Neural crest cell (in vitro differentiated cells): ENCODE measurements at places on chromosomes 4 and X. TPM values are rescaled to one million over a fixed set of nuclear protein-coding genes. Genes with fewer than 3 reads are reported as not detected.

DNA sequence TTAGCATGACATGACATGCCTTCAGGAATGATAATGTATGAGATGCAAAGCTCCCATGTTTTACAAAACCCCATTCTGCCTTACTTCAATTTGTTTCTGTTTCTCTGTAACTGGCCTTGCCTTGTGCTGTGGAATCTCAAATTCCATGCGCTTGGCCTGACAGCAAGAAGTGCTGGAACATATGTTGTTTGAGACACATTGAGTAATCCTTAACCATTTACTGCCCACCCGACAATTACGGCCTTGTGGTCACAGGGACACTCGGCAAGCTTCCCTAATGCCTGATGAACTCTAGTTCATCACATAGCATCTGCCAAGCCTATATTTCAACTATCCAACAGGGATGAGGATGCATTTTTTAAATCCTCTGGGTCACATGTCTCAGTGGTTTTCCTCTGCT is 226.4 kb upstream of the CASK start:
- no peaks in the 10 kb centered on the region for H3K27me3 ChIP-seq
- no peak for DNase-seq
- no peaks in the 10 kb centered on the region for H3K4me1 ChIP-seq
- H3K27ac ChIP-seq = no peak overlapping the region

- H3K36me3 ChIP-seq = no peaks in the 10 kb centered on the region
- H3K27ac ChIP-seq = no peak overlapping the region
- no peak overlapping the region for H3K4me3 ChIP-seq
- H3K27me3 ChIP-seq = no peaks in the 10 kb centered on the region
- H3K4me1 ChIP-seq = no peaks in the 10 kb centered on the region
These were observed 8.8 kb downstream of the DDX60 start for GRCh38 chr4:168309781-168310180.

DNA sequence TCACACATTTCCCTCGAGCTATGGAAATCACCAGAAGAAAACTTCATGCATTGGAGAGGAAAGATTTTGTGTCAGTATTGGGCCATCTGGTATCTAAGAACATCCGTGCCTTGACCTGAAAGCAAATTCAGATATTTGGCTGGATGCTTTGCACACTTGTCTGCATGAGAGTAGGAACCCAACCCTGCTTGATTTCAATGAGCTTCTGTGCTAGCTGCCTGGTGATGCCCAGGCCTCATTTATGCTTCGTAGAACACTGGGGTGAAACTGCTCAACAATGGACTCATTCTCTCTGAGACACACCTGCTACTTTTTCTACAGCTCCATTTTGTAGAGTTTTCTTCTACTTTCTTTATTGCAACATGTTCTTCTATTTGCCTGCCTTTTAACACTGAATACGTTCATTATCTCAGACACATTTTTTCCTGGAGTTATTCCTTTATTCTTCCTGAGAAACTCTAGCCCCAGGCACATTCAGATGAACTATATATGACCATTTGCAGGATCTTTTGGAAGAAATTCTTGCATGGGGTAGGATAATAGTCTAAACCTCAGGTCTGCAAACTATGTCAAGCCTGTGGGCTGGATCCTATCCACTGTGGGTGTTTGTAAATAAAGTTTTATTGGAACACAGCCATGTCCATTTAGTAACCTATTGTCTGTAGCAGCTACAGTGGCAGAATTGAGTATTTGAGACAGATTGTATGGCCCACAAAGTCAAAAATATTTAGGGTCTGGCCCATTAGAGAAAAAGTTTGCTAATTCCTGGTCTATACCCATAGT is 83.8 kb upstream of the CLCN4 start:
- peaks cover 5% of the 10 kb centered on the region for H3K36me3 ChIP-seq
- no peak overlapping the region for H3K4me3 ChIP-seq

DNA sequence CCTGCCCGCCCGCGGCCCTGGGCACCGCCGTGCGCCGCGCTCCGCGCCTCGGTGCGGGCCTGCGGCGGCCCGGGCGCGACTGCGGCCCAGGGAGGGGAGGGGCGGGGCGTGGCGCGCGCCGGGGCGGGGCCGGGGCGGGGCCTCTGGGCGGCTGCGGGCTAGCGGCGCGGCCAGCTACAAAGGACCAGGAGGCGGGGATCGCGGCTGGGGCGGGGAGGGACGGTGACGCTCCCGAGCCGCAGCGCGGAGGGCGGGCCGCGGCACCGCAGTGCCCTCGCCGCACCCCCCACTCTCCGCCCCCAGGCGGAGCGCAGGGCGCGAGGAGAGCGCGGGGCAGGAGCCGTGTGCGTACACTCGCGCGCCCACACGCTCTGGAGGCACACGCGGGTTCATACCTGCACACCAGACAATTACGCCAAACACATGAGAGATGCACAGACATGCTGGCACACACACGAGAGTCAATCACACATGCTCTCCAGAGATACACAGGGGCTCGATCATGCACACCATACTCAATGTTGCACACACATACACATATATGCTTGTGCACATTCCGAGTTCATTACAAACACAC is at the start of gene CRMP1:
TSS of gene CRMP1 (minus strand) at position 83 of the 577 bp plus-strand sequence. CDS start 117 bp downstream, outside the sequence.
- peaks cover 76% of the 10 kb centered on the region for H3K27me3 ChIP-seq
- DNase-seq = peak; percentile 55
- peaks cover 39% of the 10 kb centered on the region for H3K4me1 ChIP-seq
- H3K4me3 ChIP-seq = peak within 1 kb of the TSS; percentile 92

- peaks cover 3% of the 10 kb centered on the region for H3K4me1 ChIP-seq
- no peak overlapping the region for H3K27ac ChIP-seq
- H3K27me3 ChIP-seq = no peaks in the 10 kb centered on the region
- DNase-seq = no peak
- H3K4me3 ChIP-seq = no peak overlapping the region
These were observed 6.5 kb upstream of the MRPL1 start for GRCh38 chr4:77856152-77856551.

DNA sequence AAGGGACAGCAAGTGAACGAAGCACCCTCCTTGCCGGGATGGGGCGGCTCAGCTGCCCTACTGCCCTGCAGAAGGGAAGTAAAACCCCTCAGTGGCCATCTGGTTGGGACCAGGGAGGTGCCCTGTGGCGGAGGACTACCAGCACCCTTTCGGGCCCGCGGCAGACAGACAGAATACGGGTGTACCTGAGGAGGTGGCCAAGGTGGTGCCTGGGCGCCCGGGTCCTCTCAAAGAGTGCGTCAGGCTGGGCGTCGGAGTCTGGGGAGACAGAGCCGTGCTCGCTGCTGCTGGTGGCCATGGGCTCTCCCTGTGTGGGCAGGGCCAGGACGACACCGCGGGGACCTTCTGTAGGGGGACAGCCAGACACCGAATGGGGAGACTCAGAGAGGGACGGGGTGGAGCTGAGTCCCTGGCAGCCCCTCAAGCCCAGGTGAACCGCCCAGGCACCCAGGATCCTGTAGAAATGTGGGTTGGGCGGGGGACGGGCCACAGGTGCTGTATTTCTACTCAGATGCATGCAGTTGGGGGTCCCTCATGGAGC is 29.7 kb downstream of the PDHA1 start:
- DNase-seq = no peak
- peaks cover 8% of the 10 kb centered on the region for H3K4me1 ChIP-seq
- H3K4me3 ChIP-seq = no peak overlapping the region
- no peaks in the 10 kb centered on the region for H3K36me3 ChIP-seq
- H3K27me3 ChIP-seq = peaks cover 3% of the 10 kb centered on the region

DNA sequence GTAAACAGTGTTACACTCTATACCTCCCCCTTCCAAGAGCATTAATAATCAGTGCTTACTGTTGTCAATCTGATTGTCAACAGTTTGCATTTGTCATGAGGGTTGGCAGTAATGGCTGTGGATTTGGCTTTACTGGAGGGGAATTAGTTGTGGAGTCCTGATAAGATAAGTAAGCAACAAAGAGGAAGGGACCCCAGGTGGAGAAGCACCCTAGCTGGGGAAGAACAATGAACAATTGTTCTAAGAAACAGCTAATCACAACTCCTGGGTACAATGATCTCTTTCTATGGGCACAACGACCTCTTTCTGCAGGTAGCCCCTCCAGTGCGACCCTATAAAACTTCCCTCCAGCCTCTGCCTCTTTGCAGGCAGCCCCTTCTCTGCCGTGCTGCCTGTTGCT is 53.2 kb upstream of the CDKN2AIP start:
- no peak overlapping the region for H3K4me3 ChIP-seq
- no peak for DNase-seq
- H3K27ac ChIP-seq = no peak overlapping the region
- no peaks in the 10 kb centered on the region for H3K27me3 ChIP-seq
- peaks cover 12% of the 10 kb centered on the region for H3K4me1 ChIP-seq
- H3K36me3 ChIP-seq = no peaks in the 10 kb centered on the region

GRCh38 chr4:27198246-27198645 is 337.6 kb downstream of the STIM2 start:
- H3K4me1 ChIP-seq = no peaks in the 10 kb centered on the region
- H3K4me3 ChIP-seq = no peak overlapping the region
- H3K36me3 ChIP-seq = no peaks in the 10 kb centered on the region
- no peaks in the 10 kb centered on the region for H3K27me3 ChIP-seq
- no peak overlapping the region for H3K27ac ChIP-seq
- no peak for DNase-seq

The SOWAHD gene
- total RNA-seq = 0.32 and 0.40 TPM in 2 replicates

- peaks cover 35% of the 10 kb centered on the region for H3K27me3 ChIP-seq
- no peak for DNase-seq
- H3K36me3 ChIP-seq = no peaks in the 10 kb centered on the region
- no peak overlapping the region for H3K27ac ChIP-seq
These were observed 531 bp upstream of the GPRIN3 start for GRCh38 chr4:89308161-89308500.

The ANK2 gene
- total RNA-seq = 55.6 and 58.3 TPM in 2 replicates

DNA sequence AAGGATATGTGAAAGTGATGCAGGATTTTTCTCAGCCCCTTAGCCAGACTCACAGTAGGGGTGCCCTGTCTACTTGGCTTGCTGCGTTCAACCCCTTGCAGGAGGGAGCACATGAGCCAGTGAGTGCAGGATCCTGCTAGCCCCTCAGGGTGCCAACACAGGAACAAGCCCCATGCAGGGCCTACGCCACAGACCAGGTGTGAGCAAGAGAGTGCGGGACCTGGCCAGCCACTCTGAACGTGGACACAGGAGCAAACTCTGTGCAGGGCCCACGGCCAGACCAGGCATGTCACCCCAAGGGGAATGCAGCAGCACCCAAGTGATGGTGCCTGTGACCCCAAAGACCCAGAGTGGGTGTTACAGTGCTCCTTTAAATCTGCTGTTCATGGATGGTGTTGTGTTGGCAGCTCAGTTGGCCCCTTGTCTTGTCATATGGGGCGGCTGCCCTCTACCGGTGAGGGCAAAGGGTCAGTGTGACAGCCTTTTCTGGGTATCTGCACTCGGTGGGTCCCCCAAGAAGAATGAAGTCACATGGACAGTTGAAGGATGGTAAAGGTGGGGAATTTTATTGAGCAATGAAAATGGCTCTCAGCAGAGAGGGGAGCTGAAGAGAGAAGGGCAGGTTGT is 188.4 kb upstream of the MAOA start:
- no peak overlapping the region for H3K4me3 ChIP-seq
- H3K27ac ChIP-seq = no peak overlapping the region
- H3K36me3 ChIP-seq = no peaks in the 10 kb centered on the region
- DNase-seq = no peak
- H3K4me1 ChIP-seq = peaks cover 7% of the 10 kb centered on the region
